BJ (cell line): ENCODE measurements at places on chromosomes 12 and 14.

DNA sequence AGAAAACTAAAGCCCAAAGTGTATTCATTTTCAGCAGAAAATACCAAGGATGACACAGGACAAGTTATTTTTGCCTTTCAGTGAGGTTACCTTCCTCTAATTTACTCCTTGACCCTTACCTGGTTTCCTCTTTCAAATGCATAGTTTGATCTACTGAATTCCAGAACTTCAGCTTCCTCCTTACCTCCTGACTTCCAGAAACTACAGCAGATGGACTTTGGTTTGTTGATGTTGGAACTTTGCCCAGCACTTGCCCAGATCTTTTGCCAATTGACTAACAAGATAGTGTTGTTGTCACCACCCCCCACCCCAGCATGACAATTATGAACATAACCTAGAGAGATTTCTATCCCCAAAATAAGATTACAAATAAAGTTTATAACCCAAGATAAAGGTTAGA is 63.2 kb downstream of the NAV3 start:
- no peak for DNase-seq

- DNase-seq: no peak
These were observed 2.0 kb upstream of the CCDC197 start for GRCh38 chr14:93994919-93995682.

DNA sequence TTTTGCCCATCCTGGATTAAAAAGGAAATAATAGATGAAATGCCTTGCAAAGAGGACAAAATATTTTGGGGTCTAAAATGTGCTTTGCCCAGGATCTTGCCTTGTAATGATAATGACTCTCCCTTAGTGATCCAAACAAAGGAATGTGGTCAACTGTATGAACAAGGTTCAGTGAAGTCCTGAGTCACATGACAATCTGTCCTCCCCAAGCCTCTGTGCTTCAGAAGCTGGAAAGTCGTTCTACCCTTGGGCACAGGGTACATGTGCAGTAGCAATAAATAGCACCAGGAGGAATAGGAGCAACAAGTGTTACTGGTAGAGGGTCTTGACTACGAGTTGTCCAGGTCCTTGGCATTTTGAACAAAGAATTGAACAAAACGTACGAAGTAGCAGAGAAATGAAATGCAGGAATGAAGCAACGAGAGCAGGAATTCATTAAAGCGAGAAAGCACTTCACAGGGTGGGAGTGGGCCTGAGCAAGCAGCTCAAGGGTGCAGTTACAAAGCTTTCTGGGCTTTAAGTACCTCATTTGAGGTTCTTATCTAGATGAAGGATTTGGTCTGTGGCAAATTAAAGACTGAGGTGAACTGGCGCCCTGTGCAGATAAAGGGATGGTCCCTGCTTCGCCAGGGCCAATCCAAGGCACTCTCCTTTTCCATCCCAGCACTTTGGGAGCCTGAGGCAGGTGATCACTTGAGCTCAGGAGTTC is 65.8 kb downstream of the RESF1 start:
- DNase-seq: no peak

GRCh38 chr12:118376089-118377020 is at the start of gene SUDS3:
TSS of gene SUDS3 (plus strand) at chr12:118376555. CDS start at chr12:118376692, 137 bp downstream.
- DNase-seq: no peak

DNA sequence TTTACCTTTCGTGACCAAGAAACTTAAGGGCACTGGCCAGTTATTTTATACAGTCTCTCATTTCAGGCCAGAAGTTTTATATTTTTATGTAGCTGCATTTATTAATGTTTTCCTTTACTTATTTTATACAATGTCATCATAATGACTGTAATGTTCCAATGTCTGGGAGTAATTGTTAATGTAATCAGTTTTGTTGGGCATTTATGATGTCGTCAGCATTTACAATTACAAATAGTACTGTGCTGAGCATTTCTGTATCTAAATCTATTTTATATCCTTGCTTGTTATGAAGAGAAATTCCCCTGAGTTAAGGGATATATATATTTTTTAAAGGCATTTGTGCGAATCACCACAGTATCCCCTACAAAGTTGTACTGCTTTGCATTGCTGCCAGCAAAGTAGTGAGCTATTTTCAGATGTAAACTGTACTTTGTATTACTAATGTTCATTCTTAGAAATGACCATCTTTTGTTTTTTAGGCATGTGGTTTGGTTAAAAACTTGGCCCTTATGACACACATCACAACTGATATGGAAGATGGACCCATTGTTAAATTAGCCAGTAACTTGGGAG is 74.4 kb downstream of the POLR3B start:
- DNase-seq: no peak

GRCh38 chr12:51270951-51271518 is 820 bp upstream of the SMAGP start:
- DNase-seq: peak; percentile 49

- DNase-seq: no peak
These were observed 55.4 kb upstream of the RFX4 start for GRCh38 chr12:106527356-106527755.

DNA sequence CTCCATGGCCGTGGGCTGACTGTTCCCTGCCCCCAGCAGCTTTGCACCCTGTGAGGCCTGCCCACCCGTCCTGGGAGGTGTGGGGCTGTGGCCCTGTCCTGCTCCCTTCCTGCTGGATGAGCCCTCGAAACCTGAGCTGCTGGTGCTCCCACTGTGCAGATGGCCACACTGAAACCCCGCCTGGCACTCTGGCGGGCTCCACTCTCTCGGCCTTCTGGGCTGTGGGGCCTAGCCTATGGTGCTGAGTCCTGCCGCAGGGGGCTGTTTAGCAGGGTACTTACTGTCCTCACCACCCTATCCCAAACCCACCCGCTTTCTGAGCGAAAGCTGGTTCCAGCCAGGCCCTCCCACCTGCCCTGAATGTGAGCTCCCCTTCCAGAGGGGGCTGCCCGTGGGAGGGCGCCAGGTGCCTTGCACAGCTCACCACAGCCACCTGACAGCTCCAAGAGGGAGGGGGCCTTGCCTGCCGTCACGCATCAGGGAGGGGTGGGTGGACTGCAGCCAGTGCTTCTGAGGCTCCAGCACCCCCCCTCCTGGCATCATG is 7.3 kb downstream of the SLC25A47 start:
- DNase-seq: no peak
